ENCODE measurements at places on chromosomes 11 and 22.

DNA sequence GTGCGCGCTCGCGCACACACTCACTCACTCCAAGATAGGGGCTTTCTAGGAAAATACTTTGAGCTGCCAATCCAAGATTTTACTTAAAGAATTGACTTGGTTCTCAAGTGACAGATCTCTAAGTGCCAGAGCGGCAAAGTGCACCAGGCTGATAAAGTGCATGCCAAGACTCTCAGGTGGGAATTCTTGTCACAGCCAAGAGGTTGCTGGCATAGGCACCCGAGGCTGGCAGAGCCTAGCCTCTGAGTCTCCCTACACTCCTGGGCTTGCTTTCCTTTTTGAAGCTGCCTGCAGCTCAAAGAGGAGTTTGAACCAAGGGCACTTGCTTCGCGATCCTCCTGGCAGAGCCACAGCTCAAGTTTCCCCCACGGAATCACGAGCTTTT, 2.5 kb upstream of the ADM start:
- DNase-seq: no peak
- H3K36me3 ChIP-seq: no peaks in the 10 kb centered on the region
- H3K4me1 ChIP-seq: peaks cover 22% of the 10 kb centered on the region
- peak overlapping the region; percentile 92 for H3K27ac ChIP-seq

DNA sequence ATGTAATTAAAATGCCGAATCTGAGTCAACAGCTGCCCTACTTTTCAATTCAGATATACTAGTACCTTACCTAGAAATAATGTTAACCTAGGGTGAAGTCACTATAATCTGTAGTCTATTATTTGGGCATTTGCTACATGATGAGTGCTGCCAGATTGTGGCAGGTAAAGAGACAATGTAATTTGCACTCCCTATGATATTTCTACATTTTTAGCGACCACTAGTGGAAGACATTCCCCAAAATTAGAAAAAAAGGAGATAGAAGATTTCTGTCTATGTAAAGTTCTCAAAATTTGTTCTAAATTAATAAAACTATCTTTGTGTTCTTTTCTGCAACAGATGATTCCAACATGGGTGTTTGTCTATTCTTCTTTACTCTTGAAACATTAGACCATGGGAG, 14.1 kb downstream of the MS4A1 start:
- peaks cover 2% of the 10 kb centered on the region for H3K27me3 ChIP-seq
- no peak for DNase-seq
- H3K4me1 ChIP-seq: peaks cover 3% of the 10 kb centered on the region
- H3K27ac ChIP-seq: no peak overlapping the region
- no peak overlapping the region for H3K4me3 ChIP-seq

GRCh38 chr22:23938328-23939016, 22.5 kb downstream of the GSTT2B start:
- no peak for DNase-seq
- peaks cover 9% of the 10 kb centered on the region for H3K4me1 ChIP-seq
- H3K27me3 ChIP-seq: no peaks in the 10 kb centered on the region
- H3K4me3 ChIP-seq: no peak overlapping the region
- H3K36me3 ChIP-seq: no peaks in the 10 kb centered on the region

DNA sequence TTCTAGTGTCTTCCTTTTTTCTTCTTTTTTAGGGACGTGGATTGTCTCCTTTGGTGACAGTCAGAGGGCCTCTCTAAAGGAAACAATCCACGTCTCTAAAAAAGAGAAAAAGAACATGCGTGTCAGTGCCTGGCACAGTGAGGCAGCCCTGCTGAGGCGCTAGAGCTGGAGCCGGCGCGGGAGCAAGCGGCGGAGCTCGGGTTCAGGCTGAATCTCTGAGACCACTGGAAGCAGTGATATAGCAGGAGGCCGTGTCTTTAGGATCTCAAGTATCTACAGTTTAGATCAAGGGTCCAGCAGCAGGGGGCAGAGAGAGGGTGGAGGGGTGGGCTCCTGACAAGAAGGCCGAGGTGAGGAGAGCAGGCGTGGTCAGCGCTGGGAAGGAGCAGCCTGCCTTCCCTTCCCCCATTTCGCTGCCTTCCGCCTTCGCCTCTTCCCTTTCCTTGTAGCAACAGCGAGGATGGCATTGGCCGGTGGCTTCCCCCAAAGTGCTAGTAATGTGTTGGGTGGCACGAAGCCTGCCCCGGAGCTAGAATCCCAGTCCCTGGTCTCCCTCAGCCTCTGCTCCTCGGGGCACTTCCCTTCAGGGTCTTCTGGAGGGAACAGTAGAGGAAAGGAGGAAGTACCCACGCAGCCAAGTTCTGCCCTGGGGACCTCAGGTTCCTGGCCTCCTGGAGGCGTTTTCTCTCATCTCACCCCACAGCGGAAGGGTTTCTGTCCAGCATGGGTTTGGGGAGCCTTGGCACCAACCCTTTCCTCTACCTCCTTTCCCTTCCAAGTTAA, 28.2 kb upstream of the RAB1B start:
- no peak for DNase-seq
- H3K27me3 ChIP-seq: no peaks in the 10 kb centered on the region
- H3K27ac ChIP-seq: no peak overlapping the region
- H3K4me3 ChIP-seq: no peak overlapping the region
- peaks cover 17% of the 10 kb centered on the region for H3K36me3 ChIP-seq

DNA sequence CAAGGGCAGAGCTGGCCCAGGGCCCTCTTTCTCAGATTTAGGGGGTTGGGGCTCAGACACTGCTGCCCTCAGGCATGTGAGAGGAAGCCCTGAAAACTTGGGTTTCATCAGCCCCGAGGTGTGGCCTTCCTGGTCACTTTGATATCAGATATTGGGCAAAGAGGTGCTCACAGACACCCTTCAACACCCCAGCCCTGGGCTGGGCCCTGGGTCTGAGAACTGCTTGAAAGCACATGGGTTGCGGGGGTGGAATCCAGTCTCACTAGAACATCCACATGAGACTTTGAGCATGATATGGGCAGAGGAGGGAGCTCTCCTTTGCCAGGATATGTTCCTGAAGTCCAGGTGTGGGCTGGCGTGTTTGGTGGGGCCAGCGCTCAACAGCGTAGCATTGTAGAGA, 10.4 kb downstream of the DGAT2 start:
- DNase-seq: no peak
- no peaks in the 10 kb centered on the region for H3K36me3 ChIP-seq
- H3K27me3 ChIP-seq: peaks cover 15% of the 10 kb centered on the region
- H3K27ac ChIP-seq: no peak overlapping the region
- H3K4me1 ChIP-seq: peaks cover 3% of the 10 kb centered on the region
- no peak overlapping the region for H3K4me3 ChIP-seq

GRCh38 chr11:130891326-130891725, 25.0 kb downstream of the SNX19 start:
- peaks cover 16% of the 10 kb centered on the region for H3K36me3 ChIP-seq
- H3K27ac ChIP-seq: no peak overlapping the region
- H3K4me3 ChIP-seq: no peak overlapping the region
- H3K4me1 ChIP-seq: no peaks in the 10 kb centered on the region
- no peak for DNase-seq
- H3K27me3 ChIP-seq: no peaks in the 10 kb centered on the region

GRCh38 chr22:33326540-33327295, 268.5 kb upstream of the SYN3 start:
- H3K4me1 ChIP-seq: peaks cover 9% of the 10 kb centered on the region
- H3K36me3 ChIP-seq: peaks cover 19% of the 10 kb centered on the region
- H3K27ac ChIP-seq: peak overlapping the region; percentile 58
- no peaks in the 10 kb centered on the region for H3K27me3 ChIP-seq
- no peak for DNase-seq
